ENCODE measurements at places on chromosomes 7 and 10. TPM values are rescaled to one million over a fixed set of nuclear protein-coding genes. Genes with fewer than 3 reads are reported as not detected.

GRCh38 chr7:57867884-57868701, 418.1 kb downstream of the ZNF716 start:
- H3K27me3 ChIP-seq, result peaks cover 5% of the 10 kb centered on the region
- H3K4me1 ChIP-seq, result no peaks in the 10 kb centered on the region
- H3K36me3 ChIP-seq, result no peaks in the 10 kb centered on the region

GRCh38 chr10:69475433-69475830, 24.2 kb downstream of the TSPAN15 start:
- H3K36me3 ChIP-seq, result no peaks in the 10 kb centered on the region
- DNase-seq, result no peak
- no peak overlapping the region for H3K4me3 ChIP-seq

The TRPV6 gene
- total RNA-seq, result 0.46 TPM

- peaks cover 9% of the 10 kb centered on the region for H3K4me1 ChIP-seq
- no peak overlapping the region for H3K4me3 ChIP-seq
- H3K27ac ChIP-seq, result no peak overlapping the region
- H3K27me3 ChIP-seq, result no peaks in the 10 kb centered on the region
Observed at GRCh38 chr10:44697116-44697515, 214.0 kb upstream of the TMEM72 start.

GRCh38 chr7:123327661-123328060, 127.9 kb upstream of the SLC13A1 start:
- H3K27ac ChIP-seq, result no peak overlapping the region
- H3K36me3 ChIP-seq, result no peaks in the 10 kb centered on the region
- no peak overlapping the region for H3K4me3 ChIP-seq
- H3K4me1 ChIP-seq, result no peaks in the 10 kb centered on the region
- no peaks in the 10 kb centered on the region for H3K27me3 ChIP-seq

DNA sequence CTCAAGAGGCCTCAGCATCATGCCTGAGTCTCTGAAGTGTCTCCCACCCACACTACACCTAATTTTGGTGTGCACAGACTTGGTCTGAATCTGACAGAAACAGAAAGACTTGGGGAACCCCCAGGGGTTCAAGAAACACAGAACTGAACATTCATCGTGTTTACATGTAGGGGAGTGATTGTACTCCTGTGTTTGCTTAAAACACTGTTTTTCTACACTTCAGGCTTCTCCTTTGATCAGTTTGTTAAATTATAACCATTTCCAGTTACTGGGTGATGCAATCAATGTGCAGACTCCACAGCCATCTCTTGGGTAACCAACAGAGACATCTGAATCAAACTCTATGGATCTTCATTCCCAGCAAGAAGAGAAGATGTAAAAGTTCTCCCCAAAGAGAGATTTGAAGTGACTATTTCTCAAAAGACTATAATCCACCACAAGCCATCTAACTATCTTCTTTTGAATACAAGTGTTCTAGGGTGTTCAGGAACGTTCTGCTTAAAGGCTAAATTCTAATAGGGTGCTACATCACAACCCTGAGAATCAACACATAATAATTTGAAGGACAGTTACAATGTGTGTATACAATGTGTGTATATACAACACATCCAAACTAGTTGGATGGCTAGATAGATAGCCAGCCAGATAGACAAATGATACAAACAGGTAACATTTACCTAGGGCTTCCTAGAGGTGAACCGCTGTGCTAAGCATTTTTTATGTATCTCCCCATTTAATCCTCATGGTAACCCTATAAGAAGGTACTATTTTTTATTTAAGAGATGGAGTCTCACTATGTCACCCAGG, 34.2 kb downstream of the DNAJC12 start:
- no peak for DNase-seq
- no peak overlapping the region for H3K27ac ChIP-seq
- no peaks in the 10 kb centered on the region for H3K4me1 ChIP-seq
- H3K4me3 ChIP-seq, result no peak overlapping the region
- no peaks in the 10 kb centered on the region for H3K36me3 ChIP-seq

DNA sequence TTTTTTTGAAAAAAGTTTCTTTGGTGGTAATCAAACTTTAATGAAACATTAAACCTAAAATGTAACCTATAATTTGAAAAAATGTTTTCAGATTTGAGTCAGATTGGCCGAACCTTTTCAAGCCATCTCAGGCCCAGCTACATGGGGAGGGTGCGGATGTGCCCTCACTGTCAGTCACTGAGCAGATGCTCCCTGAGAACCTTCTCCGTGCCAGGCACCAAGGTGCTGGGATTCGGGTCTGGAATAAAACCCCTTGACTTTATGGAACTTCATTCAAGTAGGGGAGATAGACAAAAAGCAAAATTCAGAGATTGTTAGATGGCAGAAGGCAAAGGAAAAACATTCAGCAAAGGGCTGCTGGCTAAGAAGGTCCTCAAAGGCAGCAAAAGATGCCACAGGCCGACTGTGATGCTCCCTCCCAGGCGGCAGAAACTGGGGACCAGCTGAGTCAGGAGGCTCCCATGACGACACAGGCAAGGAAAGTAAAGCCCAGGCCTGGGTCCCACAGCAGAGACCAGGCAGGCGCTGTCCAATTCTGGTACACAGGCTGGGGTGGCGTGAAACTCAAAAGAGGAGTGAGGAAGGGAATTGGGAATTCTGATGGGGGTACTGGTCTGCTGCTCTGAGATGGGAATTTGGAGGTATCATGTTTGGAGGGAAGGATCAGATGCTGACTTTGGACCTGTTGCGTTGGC, 82.2 kb upstream of the DDC start:
- no peak for DNase-seq
- H3K36me3 ChIP-seq, result peaks cover 2% of the 10 kb centered on the region
- no peaks in the 10 kb centered on the region for H3K27me3 ChIP-seq
- H3K4me3 ChIP-seq, result no peak overlapping the region

DNA sequence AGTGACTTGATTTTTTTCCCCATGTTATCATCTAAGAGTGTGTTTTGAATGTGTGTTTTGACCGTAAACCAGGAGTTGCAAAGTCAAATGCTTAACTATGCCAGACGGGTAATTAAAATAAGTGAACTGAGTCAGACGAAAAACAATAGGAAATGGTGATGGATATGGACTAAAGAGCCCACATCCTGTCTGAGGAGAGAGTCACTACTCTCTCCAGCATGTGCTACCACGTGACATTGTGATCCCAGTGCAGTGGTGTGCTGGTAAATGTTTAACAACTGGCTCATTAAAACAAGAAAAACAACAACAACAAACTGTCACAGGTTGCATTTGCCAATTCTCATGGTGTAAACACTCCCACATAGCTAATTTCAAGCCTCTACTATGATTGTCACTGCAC, 164.3 kb downstream of the SUGCT start:
- DNase-seq, result peak; percentile 98
- no peak overlapping the region for H3K4me3 ChIP-seq
- H3K27me3 ChIP-seq, result no peaks in the 10 kb centered on the region

The ANKRD1 gene
- 913 TPM for total RNA-seq

- no peak for DNase-seq
- H3K4me1 ChIP-seq, result no peaks in the 10 kb centered on the region
- no peak overlapping the region for H3K27ac ChIP-seq
Observed at GRCh38 chr7:158030566-158030965, 557.1 kb downstream of the PTPRN2 start.

DNA sequence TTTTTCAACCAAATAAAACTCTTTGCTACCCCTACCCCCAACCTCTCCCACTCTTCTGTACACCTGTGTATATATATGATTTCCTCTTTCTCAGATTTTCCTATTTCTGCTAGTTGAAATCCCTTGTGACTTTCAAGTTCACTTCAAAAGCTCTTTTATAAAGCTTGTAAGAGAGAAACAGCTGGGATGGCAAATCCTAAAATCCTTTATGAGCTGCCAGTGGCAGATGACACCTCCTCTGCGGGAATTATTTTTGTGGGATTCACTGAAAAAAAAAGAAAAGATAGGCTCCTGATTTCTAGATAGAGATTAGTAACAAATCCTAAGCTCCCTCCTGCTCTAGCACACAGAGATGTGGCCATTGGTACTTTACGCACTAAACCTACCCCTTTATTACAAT, 92.9 kb downstream of the AHR start:
- H3K4me3 ChIP-seq, result no peak overlapping the region
- no peaks in the 10 kb centered on the region for H3K36me3 ChIP-seq
- H3K27me3 ChIP-seq, result no peaks in the 10 kb centered on the region
- H3K4me1 ChIP-seq, result no peaks in the 10 kb centered on the region
- H3K27ac ChIP-seq, result no peak overlapping the region
